GM23248 (cell line): ENCODE measurements at places on chromosomes 2 and 18. TPM values are rescaled to one million over a fixed set of nuclear protein-coding genes. Genes with fewer than 3 reads are reported as not detected.

- DNase-seq = peak; percentile 92
- H3K4me3 ChIP-seq = peak overlapping the region; percentile 20
- no peaks in the 10 kb centered on the region for H3K36me3 ChIP-seq
Observed at GRCh38 chr2:9982248-9982647, 30.8 kb downstream of the GRHL1 start.

- H3K27ac ChIP-seq = peak overlapping the region; percentile 65
- no peaks in the 10 kb centered on the region for H3K27me3 ChIP-seq
- H3K4me1 ChIP-seq = peaks cover 52% of the 10 kb centered on the region
- H3K36me3 ChIP-seq = no peaks in the 10 kb centered on the region
- peak; percentile 50 for DNase-seq
Observed at GRCh38 chr2:150572194-150572766, 84.8 kb upstream of the RND3 start.

Gene SSB
- total RNA-seq = 80.4 and 97.6 TPM in 2 replicates

DNA sequence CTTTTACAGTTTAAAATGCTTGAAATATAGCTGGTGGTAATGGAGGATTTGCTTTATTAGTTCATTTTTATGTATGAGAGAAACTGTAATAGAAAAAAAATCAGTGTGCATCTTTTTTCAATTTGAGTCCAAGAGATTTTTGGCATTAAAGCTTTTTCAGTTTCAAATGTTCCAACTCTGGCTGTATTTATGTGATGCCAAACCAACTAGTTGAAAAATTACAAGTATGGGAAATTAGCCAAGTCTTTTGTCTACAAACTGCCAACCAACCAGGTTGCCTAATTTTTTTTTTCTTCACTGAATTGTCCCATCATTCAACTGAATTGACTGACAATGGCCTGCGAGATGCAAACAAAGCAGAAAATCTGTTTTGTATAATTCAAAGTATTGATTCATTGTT is 95.7 kb downstream of the ICOS start:
- H3K4me3 ChIP-seq = no peak overlapping the region
- no peak overlapping the region for H3K27ac ChIP-seq
- H3K27me3 ChIP-seq = peaks cover 20% of the 10 kb centered on the region; the same call in 1 of the 2 replicates
- H3K36me3 ChIP-seq = no peaks in the 10 kb centered on the region
- H3K4me1 ChIP-seq = no peaks in the 10 kb centered on the region

DNA sequence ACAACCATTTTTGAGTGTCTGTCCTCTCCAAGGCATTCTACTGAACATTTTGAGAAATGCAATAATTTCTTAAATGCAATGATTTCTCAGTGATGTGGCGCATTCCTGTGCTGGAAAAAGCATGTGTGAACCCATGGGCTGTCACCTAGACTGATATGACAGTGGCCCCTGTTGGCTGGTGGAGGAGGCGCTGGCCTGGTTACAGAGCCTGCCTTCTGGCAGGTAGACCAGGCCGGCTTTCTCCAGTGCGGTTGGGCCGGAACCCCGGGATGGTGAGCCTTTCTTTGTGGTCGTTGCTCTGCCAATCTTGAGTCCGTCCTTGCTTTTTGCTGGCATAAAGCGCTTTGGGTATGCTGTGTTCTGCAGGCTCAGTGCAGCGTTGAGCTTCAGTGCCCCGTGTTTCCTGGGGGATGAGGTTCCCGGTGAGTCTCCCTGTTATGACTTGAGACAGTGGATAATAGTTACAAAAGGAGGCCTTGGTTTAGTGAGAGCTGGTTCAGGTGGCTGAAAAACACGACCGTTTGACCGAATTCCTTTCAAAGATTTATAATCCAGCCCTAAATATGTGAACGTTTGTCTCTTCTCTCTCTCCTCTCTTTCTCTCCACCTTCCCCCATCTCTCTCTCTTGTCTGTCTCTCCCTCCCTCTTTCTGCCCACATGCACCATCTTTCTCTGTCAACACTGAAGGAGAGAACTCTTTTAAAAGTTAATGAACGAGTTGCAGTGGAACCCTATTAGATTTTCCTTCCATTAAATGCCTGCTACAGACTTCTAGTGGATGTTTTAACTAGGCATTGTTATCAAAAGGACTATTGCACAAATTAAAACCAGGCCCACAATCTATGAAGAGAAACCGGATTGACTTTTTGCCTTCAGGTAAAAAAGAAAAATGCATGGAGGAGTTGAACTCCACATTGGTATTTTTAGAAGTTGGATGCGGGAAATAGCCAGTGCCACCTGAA is 34.0 kb downstream of the TSHZ1 start:
- no peak overlapping the region for H3K27ac ChIP-seq
- no peak for DNase-seq
- H3K27me3 ChIP-seq = no peaks in the 10 kb centered on the region

- H3K27ac ChIP-seq = no peak overlapping the region
- no peak overlapping the region for H3K4me3 ChIP-seq
- DNase-seq = no peak
- no peaks in the 10 kb centered on the region for H3K27me3 ChIP-seq
- peaks cover 22% of the 10 kb centered on the region for H3K4me1 ChIP-seq
- H3K36me3 ChIP-seq = no peaks in the 10 kb centered on the region
Observed at GRCh38 chr2:147554521-147555107, 290.2 kb upstream of the ACVR2A start.

GRCh38 chr2:204264085-204264553 is 281.2 kb upstream of the PARD3B start:
- H3K4me1 ChIP-seq = no peaks in the 10 kb centered on the region
- H3K27me3 ChIP-seq = no peaks in the 10 kb centered on the region; the same call in 1 of the 2 replicates
- no peak overlapping the region for H3K27ac ChIP-seq
- H3K36me3 ChIP-seq = no peaks in the 10 kb centered on the region

Gene DYNC2LI1
- 15.9 and 21.0 TPM in 2 replicates for total RNA-seq

GRCh38 chr2:126653109-126653508 is 2.8 kb upstream of the GYPC start:
- no peak for DNase-seq
- no peaks in the 10 kb centered on the region for H3K27me3 ChIP-seq
- H3K4me3 ChIP-seq = no peak overlapping the region
- no peak overlapping the region for H3K27ac ChIP-seq
- H3K4me1 ChIP-seq = peaks cover 20% of the 10 kb centered on the region
- no peaks in the 10 kb centered on the region for H3K36me3 ChIP-seq
